ENCODE measurements at places on chromosomes 4 and X.
A peak's percentile ranks its signal among the peaks of the same experiment; 100 is the strongest.

- no peak for DNase-seq
These were observed 92.0 kb upstream of the TLR2 start for GRCh38 chr4:153592064-153592463.

DNA sequence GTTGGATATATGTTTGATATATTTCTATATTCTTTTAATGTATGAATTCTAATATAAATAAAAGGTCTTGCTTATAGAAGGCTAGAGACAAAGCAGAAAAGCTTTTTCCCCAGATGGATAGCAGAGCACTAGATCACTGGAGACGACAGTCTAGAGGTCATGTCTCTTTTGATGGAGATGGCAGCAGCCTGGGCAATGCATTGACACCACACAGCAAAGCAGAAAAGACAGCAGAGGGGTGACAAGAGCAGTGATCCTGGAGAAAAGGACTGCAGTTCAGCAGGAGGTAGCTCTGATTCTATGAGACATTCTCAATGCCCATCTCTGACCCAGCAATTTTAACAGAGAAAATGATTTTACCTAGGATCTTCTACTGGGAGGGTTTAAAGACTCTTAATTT is 210.6 kb downstream of the DTHD1 start:
- DNase-seq, result no peak

DNA sequence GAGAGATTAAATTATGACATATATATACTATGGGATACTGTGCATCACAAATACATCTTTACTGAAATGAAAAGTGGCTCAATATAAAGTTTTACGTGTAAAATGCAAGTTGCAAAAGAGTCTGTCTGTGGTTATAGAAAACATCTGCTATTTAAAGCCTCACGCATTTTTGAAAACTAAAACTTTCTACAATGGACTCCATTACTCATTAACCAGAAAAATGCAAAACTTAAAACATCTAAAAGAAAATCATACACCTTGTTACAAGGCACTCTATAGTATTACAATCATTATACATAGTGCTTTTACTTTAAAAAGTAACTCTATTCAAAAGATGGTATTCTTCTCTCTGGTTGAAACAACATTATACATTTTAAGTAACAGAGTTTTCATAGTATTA is 755.6 kb downstream of the DMD start:
- DNase-seq, result no peak

GRCh38 chr4:87973283-87974169 is 2.0 kb upstream of the SPP1 start:
- DNase-seq, result peak; percentile 58

- no peak for DNase-seq
These were observed 215.8 kb downstream of the PACRGL start for GRCh38 chr4:20916106-20916505.
